ENCODE measurements at places on chromosomes 16 and 17.

DNA sequence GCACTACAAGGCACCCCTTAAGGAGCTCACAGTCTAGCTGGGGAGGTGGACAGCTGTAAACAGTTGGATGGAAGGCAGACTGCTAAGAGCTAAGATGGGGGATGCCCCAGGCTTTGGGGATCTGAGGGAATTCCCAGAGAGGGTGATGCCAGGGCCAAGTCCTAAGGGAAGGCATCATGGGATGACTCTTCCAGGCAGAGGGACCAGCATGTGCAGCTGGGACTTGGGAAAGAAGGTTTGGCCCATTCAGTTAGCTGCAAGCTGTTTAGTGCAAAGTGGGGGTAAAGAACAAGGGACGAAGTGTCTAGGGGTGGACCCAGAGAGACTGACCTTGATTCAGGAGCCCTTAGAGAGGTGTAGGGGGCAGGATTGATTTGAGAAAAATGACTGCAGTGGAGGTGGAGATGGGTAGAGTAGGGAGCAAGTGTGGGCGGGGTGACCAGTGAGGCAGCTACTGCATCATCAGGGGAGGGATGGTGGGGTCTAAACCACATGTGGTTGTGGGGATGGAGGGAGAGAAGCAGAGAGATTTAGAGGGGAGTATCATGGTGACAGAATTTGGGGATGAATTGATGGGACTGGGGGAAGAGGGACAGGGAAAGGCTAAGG is 27.1 kb upstream of the PHF12 start:
- no peak for DNase-seq

DNA sequence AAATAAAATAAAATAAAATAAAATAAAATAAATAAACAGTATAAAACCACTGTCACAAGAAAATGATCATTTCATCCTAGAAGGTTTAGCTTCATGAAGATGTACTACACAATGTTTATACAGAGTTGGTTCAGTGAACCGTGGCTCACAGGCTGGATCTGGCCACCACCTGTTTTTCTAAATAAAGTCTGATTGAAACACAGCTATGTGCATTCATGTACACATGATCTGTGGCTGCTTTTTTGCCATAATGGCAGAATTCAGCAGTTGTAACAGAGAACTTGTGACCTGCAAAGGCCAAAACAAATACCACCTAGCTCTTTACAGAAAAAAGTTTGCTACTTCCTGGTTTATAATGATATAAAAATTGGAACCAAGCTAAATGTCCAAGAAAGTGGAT is 12.6 kb upstream of the RPRML start:
- DNase-seq = no peak

GRCh38 chr16:23537390-23537789 is 19.8 kb downstream of the EARS2 start:
- no peak for DNase-seq

GRCh38 chr17:4966844-4967538 is 626 bp downstream of the SPAG7 start:
- peak; percentile 85 for DNase-seq

GRCh38 chr17:76948726-76949342 is 80.6 kb downstream of the MGAT5B start:
- DNase-seq = no peak

DNA sequence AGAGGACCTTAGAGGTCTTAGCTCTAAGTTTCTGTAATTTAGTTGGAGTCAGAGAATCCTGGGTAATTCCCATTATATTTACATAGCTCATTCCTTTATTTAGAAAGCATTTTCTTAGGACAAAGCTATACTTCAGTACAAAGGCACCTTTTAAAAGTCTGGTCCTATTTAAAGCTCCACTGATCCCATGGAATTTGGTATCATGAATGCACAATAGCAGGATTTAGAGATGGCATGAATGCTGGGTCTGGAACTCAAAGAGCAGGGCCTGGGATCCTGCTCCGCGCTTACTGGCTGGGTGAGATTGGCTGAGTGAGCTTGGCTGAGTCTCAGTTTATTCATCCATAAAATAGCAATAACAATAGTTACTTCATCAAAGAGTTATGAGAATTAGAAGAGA is 4.8 kb downstream of the KRT23 start:
- no peak for DNase-seq

DNA sequence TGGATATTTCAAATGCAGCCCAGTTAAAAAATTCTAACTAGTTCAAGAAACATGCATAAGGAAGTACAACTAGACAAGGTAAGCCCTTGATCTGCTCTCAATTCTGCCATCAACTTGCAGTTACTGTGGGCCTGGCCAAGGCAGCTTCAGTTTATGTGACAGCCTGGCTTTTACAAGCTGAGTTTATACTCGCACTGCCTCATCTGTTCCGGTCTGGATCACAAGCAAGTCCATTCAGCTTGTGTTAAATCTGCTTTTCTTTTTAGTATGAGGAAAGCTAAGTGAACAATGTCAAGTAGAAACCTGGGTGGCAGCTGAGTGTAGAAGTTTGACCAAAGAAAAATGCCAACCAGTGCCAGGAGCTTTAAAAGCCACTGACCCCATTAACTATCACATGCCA is 76.6 kb upstream of the CORO6 start:
- DNase-seq = no peak

DNA sequence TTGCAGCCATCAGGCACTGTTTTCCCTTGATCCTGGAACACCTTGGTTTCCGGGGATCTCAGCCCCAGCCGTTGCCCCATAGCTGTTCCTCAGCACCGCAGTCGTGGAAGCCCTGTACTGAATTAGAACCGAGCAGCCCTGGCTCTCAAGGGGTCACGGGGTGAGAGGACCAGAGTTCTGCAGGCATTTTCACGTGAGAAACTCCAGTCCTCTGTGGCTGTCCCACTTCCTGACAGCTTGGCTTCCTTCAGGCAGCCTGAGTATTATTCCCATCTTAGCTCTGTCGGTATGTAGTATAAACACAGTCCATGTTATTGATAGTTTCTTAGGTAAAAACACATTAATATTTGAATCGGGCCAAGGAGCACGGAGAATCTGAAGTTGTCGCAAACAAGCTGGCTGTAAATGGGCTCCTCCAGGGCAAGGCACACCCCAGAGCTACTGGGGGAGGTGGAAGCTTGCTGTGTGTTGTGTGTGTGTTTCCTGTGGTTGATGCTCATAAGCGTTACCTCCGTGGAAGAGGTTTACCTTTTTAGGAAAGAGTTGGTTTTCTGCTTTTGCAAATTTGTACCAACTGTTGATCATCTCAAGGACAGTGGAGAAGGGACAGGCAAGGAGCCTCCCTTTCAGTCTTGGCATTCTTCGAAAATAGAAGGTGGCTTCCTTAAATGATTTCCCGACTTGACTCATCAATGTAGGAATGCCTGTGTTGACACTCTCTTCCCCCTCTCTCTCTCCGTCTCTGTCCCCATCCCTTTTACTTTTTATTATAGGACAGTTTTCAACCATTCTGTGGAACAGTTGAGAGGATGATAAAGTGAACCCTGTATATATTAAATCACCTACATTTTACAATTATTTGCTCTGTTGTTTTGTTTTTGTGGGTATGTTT is 208.9 kb upstream of the CHMP6 start:
- no peak for DNase-seq

GRCh38 chr17:78707923-78708322 is 74.2 kb downstream of the CYTH1 start:
- no peak for DNase-seq

- no peak for DNase-seq
Observed at GRCh38 chr16:88013091-88013609, 61.9 kb downstream of the BANP start.

DNA sequence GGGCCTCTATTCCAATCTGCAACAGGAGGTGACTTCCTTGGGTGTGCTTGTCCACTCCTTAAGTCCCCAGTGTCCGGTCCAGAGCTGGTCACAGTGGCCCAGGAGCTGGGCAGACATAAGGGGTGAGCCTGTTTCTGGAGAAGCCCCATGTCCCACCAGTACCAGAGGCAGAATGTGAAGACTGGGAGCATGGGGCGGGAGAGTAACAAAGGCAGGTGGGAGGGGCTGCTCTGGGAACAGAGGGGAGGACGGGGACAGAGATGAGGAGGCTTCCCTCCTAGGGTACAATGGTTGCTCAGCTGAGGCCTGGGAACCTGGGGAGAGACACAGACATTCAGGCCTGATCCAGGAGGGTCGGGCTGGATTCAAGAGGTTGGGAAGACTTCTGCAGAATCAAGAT is 323.3 kb upstream of the TNRC6C start:
- no peak for DNase-seq

DNA sequence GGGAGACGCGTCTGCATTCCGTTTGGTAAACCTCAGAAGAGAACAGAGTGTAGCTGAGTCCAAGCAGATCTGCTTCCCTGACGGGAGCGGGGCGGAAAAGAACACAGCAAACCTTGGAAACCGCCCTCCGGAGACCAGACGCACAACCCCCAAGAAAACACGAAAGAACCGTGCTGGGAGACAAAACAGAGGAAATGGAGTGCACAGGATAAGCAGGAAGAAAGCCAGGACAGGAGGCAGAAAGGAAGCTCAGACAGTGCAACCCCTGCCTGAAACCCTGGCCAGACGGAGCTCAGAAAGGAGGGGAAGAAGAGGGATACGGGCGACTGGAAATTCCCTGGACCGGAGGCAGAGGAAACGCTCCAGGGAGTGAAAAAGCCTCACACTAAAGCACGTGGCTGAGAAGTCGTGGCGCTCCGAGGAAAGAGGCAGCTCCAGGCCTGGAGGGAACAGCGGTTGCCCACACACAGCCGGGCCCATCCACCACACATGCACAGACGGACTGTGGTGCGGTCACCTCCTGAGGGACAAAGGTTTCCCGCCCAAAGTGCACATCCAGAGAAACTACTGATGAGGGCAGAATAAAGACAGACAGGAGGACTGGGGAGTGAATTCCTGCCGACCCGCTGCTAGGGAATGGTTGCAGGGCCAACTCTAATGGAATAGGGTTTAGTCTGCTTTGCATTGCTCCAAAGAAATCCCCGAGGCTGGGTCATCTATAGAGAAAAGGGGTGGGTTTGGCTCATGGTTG is 10.2 kb downstream of the DPEP1 start:
- DNase-seq = no peak

DNA sequence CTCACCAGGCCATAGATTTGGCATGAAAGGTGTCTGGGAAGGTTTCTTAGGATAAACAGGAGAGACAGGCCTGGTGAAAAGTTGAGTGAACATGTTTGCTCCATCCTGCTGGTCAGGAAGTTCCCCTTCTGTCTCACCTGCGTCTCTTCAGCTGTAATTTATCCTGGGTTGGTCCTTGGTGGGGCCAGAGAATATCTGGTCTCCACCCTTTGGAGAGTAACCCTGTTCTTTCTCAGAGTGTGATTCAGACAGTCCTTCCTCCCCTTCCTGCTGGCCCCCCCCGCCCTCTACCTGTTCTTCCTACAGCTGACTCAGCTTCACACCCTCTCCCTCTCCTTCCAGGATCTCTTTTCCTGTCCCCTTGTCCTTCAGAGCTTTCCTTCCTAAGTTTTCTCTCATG is 17.1 kb downstream of the MINK1 start:
- DNase-seq = no peak

DNA sequence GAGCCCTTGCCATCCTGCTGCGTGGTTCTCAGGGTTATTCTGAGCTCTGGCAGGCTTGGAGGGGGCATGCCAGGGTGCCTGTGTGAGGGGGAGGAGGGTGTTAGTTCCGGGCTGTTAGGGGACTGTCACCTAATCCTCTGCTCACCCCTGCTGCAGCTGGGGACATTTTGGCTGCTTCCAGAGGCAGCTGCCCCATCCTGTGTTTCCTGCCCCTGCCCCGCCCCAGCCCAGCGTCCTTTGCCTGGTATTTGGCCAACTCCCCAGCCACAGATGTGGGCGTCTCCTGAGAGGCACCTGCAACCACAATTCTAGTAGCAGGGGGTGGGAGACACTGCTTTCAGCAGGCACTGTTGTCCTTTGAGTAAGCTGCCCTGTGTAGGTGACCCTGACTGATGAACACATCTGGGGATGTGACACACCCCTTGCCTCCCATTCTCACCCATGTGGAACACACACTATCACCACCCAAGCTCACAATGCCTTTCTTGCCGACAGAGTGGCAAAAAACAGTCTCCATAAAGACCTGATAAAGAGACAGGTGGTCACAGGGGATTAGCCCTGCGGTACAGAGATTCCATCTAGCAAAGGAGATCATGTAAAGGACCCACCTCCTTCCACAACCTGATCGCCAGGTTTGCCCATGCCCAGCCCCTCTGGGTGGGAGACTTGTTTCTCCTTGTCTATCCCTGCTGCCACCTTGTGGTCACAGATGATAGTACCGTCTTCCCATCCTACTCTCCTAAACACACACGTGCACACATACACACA is at the start of gene CHRNE:
CHRNE (minus strand) TSS at position 48 of the 768 bp plus-strand sequence; CDS start at position 13, 35 bp downstream.
- peak; percentile 68 for DNase-seq

DNA sequence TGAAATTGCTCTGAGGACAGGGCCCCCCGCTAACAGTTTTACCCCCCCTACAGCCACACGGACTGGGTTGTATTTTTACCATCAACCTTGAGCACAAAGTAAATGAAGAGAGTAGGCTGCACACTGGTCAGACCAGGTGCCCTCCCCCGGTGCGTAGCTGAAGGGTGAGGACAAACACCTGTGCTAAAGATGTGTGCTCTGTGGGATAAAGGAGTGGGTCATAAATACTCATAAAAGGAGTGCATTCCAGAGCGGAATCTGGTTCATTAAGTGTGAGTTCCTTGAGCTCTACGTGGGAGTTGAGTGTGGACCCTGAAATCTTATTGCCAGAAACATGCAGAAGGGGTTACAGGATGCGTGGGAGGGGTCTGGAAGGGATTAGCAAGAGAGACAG is 217.0 kb downstream of the CCDC182 start:
- DNase-seq = no peak

DNA sequence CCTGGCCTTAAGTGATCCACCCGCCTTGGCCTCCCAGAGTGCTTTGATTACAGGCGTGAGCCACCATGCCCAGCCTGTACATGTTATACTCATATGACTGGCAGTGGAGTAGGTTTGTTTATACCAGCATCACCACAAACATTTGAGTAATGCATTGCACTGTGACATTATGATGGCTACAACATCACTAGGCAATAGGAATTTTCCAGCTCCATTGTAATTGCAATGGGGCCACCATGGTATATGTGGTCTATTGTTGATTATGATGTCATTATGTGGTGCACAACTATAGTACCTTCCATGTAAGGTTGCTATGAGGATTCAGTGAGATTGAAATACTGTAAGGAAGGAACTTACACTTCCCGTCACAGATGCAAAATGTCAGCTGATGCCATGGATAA is 168.9 kb downstream of the COPRS start:
- DNase-seq = no peak

GRCh38 chr16:69798466-69798865 is 36.3 kb downstream of the WWP2 start:
- DNase-seq = no peak

DNA sequence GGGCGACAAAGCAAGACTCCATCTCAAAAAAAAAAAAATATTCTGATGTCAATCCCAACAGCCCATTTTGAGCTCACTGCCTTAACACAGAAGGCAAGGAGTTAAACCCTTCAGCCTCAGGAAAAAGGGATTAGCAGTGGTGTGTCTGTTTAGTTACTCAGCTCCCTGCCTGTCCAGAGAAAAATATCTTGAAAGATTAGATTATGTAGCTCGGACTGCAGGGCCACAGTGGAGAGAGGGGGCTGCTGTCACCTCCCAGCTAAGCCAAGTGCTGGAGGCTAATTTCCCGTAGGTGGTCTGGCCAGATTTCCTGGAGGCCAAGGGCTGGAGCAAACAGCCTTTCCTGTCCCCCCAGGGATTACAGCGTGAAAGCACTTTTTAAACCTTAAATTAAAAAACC is 50.3 kb downstream of the C16orf95 start:
- no peak for DNase-seq

All from T-helper 9 cell (primary cell).